Suppressor macrophage treated with lipopolysaccharide for 1 hour (primary cell): ENCODE measurements at places on chromosomes 6 and 20.

- DNase-seq = no peak
Observed at GRCh38 chr6:167031082-167031709, 32.0 kb downstream of the CEP43 start.

GRCh38 chr6:54784011-54784410 lies 62.6 kb upstream of the FAM83B start:
- no peak for DNase-seq

DNA sequence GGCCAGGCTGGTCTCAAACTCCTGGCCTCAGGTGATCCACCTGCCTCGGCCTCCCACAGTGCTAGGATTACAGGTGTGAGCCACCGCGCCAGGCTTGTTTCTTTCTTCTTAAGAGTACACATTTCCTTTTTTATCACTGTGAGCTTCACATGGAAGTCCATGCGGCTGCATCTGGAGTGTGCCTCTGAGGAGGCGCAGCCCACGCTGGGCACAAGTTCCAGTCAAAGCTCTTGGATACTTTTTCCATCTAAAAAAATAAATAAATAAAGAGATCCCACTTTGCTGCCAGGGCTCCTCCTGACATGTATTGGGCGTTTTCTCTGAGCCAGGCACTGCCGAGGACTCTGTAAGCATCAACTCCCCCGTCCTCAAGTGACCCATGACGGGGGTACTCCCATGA lies 123.0 kb downstream of the PREX1 start:
- no peak for DNase-seq

GRCh38 chr6:40877362-40877761 lies 161.7 kb downstream of the UNC5CL start:
- no peak for DNase-seq

- DNase-seq = peak; percentile 4
Observed at GRCh38 chr6:5361396-5361795, 100.1 kb downstream of the FARS2 start.

- DNase-seq = no peak
Observed at GRCh38 chr20:33061658-33062028, 7.9 kb downstream of the BPIFB3 start.

DNA sequence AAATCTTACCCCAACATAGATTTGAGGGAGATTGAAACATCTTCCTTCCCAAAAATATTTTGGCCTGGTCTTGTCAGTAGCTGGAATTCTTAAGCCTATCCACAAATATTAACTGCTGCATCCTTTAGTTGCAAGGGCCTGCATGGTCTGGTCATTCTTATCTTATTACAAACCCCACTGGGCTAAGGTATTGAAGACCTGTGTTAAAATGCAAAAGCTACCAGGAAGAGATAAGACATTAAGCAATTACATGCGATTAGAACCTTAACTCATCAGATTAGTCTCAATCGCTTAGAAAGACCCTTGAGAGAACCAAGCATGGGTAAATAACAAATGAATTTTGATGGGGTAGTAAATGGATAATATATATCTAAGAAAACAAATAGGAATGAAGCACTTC lies 426.6 kb downstream of the FRK start:
- DNase-seq = no peak

DNA sequence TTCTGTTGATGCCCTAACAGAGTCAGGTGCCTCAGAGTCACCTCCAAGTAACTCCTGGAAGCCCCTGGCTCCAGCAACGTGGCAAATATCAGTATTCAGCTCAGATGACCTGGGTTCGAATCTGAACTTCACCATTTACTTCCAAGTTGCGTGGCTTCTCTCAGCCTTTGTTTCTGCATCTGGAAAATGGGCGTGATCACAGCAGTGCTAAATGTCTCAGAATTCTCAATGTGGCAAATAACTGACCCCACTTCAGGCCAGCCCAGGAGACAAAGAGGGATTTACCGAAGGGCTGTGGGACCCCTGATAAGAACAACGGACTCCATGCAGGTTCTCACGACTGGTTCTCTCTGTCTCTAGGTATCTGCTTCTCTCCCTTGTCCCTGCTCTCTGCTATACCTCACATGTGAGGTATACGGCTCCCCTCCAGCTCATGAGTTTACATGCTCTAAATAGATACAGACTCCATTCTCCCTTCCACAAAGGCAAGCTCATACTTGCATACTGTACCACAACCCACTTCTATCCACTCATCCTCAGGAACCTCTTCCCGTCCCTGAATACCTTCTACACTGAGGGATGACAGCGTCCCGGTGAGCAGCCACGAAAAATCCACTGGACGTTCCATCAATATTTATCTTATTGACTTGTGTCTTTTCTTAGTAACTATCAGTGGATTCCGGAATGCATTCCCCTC lies 84.1 kb downstream of the SNX5 start:
- no peak for DNase-seq

- no peak for DNase-seq
Observed at GRCh38 chr6:41356825-41357224, 21.4 kb downstream of the NCR2 start.

DNA sequence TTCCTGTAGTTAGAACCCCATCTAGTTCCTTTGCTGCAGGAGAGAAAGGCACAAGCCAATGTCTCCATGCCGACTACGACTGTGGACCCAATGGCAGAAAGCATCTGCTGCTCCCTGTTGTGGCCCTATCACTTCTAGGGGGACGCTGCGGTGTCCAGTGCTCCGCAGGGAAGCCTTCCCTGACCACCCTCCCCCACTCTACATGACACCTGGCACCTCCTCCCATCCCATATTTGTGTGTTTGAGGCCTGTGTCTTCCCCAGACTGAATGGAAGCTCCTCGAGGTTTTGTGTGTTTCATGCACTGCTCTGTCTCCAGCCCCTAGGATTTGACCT lies 159.5 kb downstream of the DTNBP1 start:
- no peak for DNase-seq

- DNase-seq = no peak
Observed at GRCh38 chr6:153858529-153858928, 180.5 kb upstream of the OPRM1 start.

GRCh38 chr6:153135681-153136080 lies 4.6 kb upstream of the RGS17 start:
- DNase-seq = no peak

DNA sequence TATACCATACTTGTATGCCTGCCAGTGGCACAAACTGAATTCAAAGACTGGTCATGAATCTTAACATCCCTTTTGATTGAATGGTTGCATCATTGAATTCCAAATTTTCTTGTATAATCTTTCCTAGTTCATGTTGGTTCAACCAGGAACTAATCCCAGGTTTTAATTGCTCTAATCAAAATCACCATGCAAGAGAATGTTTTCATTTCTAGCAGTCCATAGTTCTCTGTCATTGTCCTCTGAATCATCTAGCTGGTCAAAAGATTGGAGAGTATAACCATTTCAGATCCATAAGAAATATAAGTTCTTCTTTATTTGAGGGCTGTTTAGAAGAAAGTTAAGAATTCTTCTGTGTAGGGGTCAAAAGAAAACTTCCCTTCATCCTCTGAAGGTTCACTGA lies 57.2 kb downstream of the ZNF292 start:
- DNase-seq = no peak

DNA sequence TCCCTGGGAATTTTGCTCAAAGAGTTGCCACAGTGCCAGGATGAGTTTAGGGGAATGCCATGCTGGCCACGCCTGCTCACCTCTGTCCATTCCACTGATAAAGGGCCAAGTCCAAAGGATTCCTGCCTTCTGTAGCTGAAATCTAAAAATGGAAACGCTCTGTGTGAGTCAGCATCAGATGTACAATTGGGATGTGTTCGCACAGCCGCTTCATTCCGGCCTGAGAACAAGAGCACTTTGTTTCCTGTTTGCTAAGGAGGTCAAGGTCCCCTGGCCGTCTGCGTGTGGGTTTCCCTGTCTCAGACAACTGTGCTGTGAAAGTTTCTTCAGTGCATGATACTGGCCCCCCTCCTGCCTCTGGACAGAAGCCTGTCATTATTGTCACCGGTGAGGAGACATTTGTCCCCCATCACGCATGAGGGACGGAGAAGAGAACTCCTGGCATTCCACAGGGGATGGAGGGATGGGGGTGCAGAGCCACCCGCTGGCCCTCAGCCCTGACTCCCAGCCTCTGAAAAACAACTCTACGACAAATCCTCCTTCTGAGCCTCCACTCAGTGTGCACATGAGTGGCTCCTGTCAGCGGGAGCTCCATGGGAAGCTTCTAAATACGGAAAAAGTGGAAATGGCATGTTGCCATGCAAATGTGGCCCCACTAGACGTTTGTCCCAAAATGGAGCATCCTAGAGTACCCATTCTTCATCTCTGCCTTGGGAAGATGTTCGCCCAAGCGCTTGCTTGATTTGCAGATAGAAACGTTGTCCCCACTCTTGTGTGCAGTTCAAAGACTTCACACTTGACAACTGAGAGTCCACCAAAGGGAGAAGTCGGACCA lies 143.5 kb upstream of the AFDN start:
- no peak for DNase-seq

- DNase-seq = no peak
Observed at GRCh38 chr6:38187811-38188590, 368.5 kb downstream of the ZFAND3 start.

GRCh38 chr6:48403587-48403986 lies 292.6 kb upstream of the PTCHD4 start:
- DNase-seq = no peak
